ENCODE measurements at places on chromosomes 13 and 19. TPM values are rescaled to one million over a fixed set of nuclear protein-coding genes. Genes with fewer than 3 reads are reported as not detected.

CD320 gene
- 42.0 TPM for total RNA-seq

DNA sequence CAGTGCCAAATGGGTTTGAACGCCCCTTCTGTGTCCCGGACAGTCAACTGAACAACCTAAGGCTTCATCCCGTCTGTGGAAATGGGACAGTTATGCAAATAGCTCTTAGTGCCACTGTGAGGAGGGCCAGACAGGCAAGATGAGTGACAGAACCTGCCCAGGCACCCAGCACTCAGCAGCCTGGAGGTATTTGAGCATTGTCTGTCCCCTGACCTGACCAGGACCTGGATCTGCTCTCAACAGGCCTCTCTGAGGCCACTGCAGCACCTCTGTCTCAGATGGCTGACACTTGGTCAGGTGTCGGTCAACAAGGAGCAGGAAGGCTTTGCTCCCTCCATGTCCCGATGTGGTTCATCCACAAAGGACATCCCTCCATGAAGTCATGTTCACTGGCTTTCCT, 67.9 kb downstream of the CCDC70 start:
- peaks cover 19% of the 10 kb centered on the region for H3K36me3 ChIP-seq
- H3K27me3 ChIP-seq, result no peaks in the 10 kb centered on the region
- no peaks in the 10 kb centered on the region for H3K4me1 ChIP-seq
- H3K4me3 ChIP-seq, result no peak overlapping the region
- no peak for DNase-seq
- no peak overlapping the region for H3K27ac ChIP-seq

DNA sequence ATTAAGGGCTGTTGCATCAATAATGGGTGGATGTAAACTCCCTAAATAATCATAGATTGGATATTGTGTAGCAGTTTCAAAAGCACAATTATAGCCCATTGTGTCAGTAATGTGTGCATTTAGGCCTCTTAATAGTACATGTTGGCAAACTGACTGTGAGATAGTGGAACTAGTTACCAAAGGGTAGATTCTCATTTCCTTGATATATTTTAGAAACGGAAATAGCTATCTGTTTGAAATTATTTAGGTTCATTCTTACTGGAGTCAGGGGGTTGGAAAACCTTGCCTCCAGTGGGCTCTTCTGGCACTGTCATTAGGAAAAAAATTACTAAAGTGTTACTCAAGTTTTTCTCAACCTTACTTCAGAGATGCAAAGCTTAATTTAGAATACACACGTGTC, 1074.9 kb downstream of the PCDH17 start:
- H3K4me3 ChIP-seq, result no peak overlapping the region

MAP4K1 gene
- total RNA-seq, result 4.9 TPM

GRCh38 chr19:55831846-55832245, at the start of gene NLRP11:
NLRP11 (minus strand) TSS chr19:55831999; CDS start chr19:55818174, 13,825 bp downstream.
- H3K4me1 ChIP-seq, result no peaks in the 10 kb centered on the region
- DNase-seq, result no peak
- no peak within 1 kb of the TSS for H3K4me3 ChIP-seq
- no peak within 1 kb of the TSS for H3K27ac ChIP-seq
- H3K36me3 ChIP-seq, result no peaks in the 10 kb centered on the region
- no peaks in the 10 kb centered on the region for H3K27me3 ChIP-seq

DNA sequence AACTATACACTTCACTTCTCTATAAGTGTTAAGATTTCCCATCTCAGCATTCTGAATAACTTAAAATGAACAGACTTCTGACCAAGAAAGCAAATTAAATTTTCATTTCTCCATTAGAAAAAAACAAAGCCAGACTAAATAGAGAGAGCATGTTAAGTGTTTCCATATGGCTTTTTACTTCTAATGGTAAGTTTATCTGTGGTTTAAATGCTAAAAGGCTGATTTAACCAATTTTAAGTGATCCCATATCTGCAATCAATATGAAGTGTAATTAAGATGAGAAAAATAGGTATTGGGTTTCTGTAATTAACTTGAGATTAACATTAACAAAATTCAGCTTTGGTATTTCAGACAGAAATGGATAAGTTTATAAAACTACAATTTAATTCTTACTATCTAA, 107.8 kb downstream of the ELF1 start:
- H3K36me3 ChIP-seq, result peaks cover 1% of the 10 kb centered on the region
- no peak for DNase-seq
- H3K4me1 ChIP-seq, result peaks cover 7% of the 10 kb centered on the region
- no peaks in the 10 kb centered on the region for H3K27me3 ChIP-seq
- no peak overlapping the region for H3K4me3 ChIP-seq
